ENCODE measurements at places on chromosomes 7 and 10.

DNA sequence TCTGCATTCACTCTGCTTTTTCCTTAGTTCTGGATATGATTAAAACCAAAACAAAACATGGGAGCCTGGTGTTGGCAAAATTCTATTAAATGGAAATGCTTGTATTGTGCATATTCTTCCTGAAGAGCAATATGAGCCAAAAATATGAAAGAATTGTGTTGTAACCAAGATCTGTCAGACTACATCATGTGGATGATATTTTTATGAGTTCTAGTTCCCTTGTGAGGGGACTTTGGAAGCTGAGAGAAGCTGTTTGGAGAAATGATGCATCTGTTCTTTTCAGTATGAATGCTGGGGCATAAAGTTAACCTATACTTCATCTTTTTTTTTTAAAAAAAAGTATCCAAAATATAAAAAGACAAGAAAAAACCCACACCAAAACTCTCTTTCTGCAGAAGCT is 782.7 kb downstream of the ANKRD7 start:
- DNase-seq, result no peak

DNA sequence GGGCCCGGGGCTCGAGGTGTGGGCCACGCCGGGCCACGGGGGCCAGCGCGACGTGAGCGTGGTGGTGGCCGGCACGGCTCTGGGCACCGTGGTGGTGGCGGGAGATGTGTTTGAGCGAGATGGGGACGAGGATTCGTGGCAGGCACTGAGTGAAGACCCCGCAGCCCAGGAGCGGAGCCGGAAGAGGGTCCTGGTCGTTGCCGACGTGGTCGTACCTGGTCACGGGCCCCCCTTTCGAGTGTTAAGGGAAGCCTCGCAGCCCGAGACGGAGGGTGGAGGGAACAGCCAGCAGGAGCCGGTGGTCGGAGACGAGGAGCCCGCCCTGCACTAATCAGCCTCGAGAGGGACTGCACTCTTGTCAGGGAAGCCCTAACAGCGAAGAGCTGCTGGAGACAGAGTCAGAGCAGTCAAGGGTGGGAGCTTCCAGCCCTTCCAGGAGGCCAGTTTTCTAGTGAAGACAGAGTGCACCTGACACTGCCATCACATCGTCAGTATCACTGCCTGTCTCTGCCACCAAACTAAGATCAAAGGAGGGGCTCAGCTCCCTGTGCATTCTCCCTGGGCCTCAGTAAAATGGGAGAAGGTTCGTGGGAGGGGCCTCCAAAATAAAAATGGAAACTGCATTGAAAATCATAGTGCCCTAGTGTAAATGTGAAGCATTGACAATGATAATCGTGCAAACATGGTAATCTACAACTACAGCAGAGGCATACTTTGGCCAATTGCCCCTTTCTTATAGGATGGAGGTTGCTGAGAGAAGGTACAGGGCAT is 1.3 kb downstream of the MBLAC1 start:
- DNase-seq, result peak; percentile 28

GRCh38 chr10:77638321-77639101 is 903 bp upstream of the KCNMA1 start:
- DNase-seq, result peak; percentile 61

GRCh38 chr10:15439341-15439842 is 68.3 kb upstream of the FAM171A1 start:
- peak; percentile 76 for DNase-seq

GRCh38 chr7:158586499-158587161 is 993 bp downstream of the PTPRN2 start:
- DNase-seq, result no peak

GRCh38 chr10:3775696-3776551 is 9.1 kb downstream of the KLF6 start:
- peak; percentile 77 for DNase-seq

GRCh38 chr7:131583430-131583829 is 27.0 kb upstream of the PODXL start:
- DNase-seq, result no peak

- no peak for DNase-seq
Measured at GRCh38 chr10:44965104-44965503, 5.5 kb downstream of the RASSF4 start.

DNA sequence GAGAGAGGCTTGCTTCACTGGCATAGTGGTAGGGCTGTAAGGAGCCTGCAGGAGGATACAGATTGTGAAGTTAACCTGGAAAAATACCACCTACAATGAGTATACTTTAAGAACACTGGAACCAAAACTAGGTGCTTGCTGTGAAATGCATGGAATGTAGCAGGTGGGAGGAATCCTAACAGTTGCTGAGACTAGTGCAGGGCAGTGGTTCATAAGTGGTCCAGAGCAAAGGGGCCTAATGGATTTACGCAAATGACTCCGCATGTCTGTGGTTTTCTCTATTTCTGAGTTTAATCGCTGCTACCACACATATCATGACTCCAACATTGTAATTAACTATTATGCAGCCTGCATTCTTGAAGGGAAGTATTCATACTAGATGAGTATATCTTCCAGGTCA is 218.4 kb downstream of the CHRM2 start:
- DNase-seq, result no peak

DNA sequence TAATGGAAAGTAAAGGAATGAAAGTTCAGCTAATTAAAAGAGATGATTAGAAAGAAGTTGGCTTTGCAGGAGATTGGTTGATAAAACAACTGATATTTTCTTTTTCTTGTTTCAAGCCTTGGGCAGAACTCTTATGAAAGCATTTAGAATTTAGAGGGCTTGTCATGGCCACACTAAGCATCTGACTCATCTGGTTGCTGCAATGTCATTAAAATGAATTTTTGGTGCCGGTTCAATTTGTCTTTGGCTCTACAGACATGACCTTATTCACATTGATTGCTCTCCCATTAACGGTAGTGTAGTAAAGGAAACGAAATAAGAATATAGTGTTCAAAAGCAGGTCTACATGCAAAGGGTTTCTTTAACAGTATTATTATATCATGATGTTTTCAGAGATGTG is 1012.4 kb upstream of the C7orf33 start:
- peak; percentile 18 for DNase-seq

- DNase-seq, result no peak
Measured at GRCh38 chr7:157702311-157703023, 365.7 kb downstream of the DNAJB6 start.

GRCh38 chr7:44220358-44221112 is 19.8 kb downstream of the YKT6 start:
- DNase-seq, result no peak

- DNase-seq, result no peak
Measured at GRCh38 chr10:50552771-50553535, 70.8 kb downstream of the SGMS1 start.

- no peak for DNase-seq
Measured at GRCh38 chr10:48518986-48519385, 85.9 kb downstream of the ARHGAP22 start.

GRCh38 chr7:38630720-38631673 is at the start of gene AMPH:
Gene AMPH, minus strand, starts transcription at chr7:38631373. Its CDS starts 22 bp downstream, at chr7:38631351.
- DNase-seq, result peak; percentile 83

DNA sequence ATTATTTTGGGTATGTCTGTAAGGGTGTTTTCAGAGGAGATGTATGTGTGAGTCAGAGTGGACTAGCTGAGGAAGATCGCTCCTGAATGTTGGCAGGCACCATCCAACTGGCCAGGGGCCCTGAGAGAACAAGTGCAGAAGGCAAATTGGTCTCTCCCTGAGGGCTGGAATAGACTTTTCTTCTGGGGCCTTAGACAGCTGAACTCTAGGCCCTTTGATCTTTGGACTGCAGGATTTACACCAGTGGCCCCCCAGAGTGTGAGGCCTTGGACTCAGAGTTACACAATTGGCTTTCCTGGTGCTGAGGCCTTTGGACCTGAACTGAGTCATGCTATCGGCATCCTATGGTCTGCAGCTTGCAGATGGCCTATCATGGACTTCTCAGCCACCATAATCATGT is 217.2 kb downstream of the REEP3 start:
- DNase-seq, result peak; percentile 63

GRCh38 chr10:108639010-108639409 is 1284.3 kb downstream of the XPNPEP1 start:
- no peak for DNase-seq

DNA sequence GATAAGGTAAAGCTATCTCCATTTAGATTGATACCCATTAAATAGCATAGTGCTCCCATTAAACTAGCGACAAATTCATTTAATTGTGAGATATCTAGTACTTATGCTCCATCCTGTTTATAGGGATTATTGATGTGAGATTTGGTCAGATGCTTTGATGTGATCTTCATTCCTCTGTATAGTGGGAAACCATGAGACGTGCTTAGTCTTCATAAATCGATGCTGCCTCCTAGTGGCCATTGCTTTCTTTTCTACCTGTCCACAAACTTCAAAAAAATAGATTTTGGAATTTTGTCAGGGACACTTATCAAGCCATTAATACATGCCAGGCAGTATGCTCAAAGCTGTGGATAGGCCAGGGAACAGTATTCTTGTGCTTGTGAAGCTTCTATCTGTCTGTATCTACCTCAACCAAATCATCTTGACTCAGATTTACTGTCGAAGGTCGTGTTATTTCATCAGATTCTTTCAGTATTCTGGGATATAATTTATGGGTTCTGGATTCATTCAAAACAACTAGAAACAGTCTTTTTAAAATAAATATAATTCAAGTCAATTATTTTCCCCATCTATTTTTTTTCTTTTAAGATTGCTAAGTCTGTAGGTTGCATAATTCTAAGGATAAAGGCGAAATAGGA is 12.0 kb downstream of the LSM8 start:
- DNase-seq, result peak; percentile 49

DNA sequence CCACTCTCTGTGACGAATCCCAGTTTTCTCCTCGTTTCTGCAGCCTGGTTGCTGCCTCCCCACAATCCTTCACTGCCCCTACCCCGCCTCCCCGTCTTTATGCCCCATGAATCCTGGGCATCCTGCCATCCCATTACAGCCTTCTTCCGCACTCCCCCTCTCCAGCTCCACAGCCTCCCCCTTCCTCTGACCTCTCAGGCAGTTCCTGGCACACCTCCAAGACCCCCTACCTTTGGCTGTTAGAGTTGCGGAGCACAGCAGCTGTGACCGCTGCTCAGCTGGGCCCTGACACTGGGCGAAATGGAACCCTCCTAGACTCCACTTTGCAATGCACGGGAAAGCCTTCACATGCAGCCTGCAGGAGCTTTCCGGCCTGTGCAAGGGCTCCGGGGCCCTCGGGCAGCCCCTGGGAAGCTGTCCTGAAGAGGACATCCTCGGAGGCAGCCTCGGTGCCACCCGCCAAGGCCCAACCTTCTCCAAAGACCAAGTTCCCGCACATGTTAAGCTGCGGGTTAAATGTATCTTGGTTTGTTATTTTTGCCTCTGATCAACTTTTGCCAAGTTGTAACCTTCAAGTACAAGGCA is 400.7 kb upstream of the MKI67 start:
- DNase-seq, result no peak

DNA sequence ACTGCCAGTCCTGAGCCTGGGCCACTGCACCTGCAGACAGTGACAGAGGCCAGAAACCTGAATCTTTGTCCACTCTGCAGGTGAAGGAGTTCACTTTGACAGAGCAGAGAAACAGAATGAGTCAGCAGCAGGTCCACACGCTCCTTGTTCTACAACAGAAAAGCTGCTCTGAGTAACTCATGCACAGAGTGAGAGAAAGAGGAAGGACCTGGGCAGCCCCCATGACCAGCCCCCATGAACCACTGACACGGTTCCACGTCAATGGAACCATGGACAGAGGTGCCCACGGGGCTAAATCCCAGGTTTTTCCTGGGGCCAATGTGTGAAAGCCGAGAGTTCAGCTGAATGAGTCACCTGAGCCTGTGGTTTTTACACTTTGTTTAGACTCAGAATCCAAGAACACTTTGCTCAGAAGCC is 40.8 kb upstream of the CTBP2 start:
- DNase-seq, result peak; percentile 35

GRCh38 chr10:8725343-8725742 is 670.9 kb downstream of the GATA3 start:
- DNase-seq, result no peak

DNA sequence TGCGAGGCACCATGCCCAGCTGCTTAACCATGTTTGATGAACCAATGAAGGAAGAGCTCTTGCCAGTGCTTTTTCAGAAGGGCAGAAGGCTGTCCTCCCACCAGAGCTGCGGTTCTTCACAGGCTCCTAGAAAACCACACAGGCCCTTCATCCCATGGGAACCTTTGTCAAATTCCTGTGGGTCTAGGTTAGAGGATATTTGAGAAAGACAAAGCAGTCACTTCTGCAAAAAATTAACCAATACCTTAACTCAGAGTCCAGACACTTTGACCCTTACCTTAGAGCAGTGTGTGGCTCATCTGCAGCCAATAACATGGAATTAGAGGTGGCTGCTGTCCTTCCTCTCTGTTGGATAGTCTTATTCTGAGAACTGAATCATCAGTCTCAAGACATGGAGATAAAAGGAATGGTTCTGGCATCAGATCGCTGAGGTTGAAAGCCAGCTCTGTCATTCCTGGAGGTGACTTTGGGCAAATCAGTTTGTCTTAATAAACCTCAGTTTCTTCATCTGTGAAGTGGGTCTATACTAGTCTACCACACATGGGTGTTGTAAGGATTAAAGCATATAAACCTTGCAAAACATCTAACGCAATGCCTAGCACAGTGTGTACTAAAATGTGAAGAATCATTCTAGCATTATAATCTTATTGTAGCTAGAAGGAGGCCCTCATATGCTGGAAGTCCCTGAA is 65.1 kb upstream of the PIP4K2A start:
- peak; percentile 22 for DNase-seq

DNA sequence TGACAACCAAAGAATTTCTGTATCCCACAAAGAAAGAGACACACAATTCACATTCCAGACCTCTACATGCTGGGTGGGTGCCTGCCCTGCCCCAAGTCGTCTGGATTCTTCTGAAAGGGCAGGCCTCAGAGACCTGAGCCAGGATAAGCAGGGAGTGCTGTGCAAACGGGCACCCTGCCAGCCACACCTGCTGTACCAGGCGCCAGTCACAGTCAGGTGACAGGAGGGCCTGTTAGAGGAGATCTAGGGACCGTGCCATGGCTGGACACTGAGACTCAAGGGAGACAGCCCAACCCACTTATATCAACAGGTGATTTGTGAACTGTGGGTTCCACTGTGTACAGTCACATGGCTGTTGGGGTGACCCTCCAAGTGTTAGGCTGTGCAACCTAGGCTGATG is 103.1 kb upstream of the AFAP1L2 start:
- no peak for DNase-seq

DNA sequence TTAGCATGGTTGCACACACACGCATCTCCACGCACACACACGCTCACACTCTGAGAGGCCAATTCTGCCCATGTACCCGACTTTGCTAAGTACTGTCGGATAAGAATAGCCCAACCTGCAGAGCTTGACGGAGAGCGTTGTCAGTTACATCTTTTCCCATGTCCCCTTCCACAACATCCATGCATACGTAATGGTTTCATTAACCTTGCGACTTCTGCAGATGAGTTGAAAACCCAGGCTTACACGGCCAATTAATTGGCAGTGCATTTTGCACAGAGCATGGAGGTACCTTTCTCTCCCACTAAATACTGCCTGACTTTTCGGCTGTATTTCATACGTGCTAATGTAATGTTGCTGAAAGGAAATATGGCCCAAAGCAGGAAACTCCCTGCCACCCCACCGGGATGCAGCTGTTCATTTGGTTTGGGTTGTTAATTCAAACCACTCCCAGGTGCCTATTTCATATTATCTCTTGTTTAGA is 291.2 kb upstream of the HABP2 start:
- DNase-seq, result no peak

GRCh38 chr10:58757352-58758065 is 244.8 kb downstream of the BICC1 start:
- no peak for DNase-seq

GRCh38 chr7:20798081-20798693 is 11.5 kb upstream of the SP8 start:
- DNase-seq, result peak; percentile 19

Data from fibroblast of skin of right biceps (primary cell).